ENCODE measurements at places on chromosomes 3 and 15.

DNA sequence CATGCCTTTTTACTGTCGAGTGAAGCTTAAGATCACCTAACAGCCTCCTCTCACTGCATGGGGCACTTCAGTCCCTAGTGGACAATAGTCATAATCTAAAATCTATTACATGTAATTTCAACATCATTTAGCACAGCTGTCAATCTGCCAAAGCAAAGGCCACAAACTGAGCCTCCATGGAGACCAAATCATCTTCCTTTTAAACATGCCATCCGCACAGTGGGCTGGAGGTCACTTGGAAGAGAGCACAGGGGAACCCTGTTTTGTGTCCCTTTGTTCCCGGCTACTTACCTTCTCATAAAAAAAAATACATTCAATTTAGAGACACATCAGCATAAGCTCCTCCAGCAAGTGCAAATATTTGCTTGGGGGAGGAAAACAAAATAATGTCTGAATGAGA lies 167.3 kb downstream of the SQOR start:
- no peak for DNase-seq

DNA sequence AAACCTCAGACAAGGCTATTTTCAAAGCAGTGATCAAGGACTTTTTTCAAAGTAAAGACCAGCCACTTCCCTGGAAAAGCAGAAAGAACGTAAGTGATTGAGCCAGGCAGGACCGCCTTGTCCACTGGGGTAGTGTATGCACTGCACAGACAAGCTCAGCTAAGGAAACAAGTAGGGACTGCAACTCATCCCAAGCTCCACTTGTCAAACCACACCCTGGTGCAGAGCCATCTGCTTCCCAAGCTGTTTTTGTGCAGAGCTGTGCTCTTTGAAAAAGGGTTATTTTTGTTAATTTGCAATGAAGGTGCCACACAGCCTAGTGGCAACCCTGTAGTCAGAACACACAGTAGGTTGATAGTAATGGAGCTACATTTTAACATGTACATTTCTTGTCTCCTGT lies 193.3 kb downstream of the ADAMTS9 start:
- DNase-seq = no peak

GRCh38 chr3:4950948-4951347 lies 28.3 kb upstream of the BHLHE40 start:
- DNase-seq = no peak

DNA sequence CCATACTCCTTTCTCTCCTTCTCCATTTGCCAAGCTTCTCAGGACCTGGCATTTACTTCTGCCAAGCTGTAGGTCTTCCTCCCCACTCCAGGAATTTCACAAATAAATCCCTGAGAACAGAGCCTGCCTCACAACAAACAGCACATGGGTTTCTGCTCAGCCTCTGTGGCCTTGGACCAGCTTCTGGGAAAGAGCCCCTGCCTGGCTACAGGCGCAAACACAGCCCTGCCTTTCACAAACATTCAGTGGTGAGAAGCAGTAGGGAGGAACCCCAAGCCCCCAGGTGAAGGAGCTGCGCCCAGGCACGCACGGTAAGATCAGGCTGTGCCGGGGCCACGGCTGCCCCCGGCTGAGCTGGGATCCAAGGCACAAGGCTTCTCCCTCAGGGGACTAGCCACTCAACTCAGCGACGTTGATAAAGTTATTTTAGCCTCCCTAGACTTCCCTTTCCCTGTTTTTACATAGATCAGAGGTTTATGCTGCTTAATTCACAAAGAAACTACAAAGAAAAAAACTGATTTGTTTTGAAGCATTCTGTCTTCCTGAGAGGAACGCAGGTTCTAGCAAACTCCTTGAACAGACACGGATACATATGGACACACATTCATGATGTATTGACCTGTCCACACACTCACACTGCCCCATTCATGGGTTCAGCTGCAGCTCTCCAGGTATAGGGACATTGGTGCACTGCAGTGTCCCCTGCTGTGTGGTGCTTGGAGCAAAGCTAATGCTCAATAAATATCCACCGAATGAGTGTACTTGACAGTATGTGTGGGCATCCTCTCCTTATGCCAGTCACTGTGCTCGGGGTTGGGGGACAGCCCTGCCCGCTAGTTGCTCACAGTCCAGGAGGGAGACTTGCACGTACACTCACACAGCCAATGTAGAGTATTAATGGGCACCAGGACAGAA lies 25.4 kb downstream of the HES1 start:
- DNase-seq = no peak

- DNase-seq = peak; percentile 76
Measured at GRCh38 chr15:70507772-70508371, 255.5 kb downstream of the UACA start.

DNA sequence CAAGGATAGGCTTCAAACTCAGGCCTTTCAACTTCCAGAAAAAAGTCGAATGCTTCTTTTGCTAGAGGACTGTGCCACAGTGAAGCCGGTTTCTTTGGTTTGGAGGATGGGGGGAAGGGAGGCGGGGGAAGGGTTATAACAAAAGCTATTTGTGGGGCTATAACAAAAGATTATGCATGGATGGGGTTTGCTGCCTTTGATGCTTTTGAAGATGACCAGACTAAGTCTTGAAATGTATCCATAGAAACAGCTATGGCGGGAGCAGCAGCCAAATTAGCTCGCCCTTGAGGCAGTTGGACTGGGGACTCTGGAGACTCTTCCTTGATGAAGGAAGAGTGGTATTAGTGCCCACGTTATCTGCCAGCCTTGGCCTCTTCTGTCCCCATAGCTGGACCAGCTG lies 47.5 kb downstream of the SRGAP3 start:
- no peak for DNase-seq

- no peak for DNase-seq
Measured at GRCh38 chr15:64443747-64444621, 16.4 kb upstream of the ZNF609 start.

DNA sequence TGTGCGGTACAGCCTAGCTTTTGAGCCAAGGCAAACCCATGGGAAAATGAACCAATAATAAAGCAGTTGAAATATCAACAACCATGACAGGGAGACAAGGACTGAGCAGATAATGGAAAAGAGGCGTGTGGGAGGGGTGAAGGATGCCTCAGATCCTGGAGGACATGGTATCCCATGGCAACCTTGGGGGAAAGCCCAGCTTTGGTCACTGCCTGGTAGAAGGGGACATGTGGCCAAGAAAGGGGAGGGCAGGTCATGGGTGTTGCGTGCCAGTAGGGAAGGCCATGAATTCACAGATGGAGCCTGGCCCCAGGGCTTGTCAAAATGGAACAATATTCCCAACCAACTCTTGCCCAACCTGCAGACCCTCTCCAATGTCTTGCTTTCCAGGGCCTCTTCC lies 140.5 kb upstream of the SMAD3 start:
- no peak for DNase-seq

DNA sequence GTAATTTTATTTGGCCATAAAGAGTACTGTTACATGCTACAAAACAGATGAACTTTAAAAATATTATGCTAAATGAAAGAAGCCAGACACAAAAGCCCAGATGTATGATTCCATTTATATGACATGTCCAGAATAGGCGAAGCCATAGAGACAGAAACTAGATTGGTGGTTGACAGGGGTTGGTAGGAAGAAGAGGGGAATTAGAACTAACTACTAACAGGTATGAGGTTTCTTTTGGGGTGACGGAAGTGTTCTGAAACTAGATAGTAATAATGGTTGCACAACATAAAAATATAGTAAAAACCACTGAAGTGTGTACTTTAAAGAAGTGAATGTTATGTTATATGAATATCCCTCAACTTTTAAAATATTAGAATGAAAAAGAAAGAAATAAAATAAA lies 66.1 kb downstream of the GBE1 start:
- DNase-seq = no peak

DNA sequence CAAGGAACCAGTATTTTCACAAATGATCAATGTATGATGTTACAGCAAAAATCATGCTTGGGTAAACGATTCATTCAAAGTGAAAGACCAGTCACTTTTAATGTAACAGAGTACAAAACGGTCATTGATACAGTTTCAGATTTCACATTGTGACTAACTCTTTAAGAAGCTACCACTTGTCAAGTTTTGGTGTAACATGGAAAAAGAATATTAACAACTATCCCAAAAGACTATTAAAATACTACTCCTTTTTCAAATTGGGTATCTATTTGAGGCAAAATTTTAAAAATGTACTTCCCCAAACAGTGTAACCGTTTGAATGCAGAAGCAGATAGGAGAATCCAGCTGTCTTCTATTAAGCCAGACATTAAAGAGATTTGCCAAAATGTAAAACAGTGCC lies 31.7 kb downstream of the AKAP13 start:
- DNase-seq = no peak

DNA sequence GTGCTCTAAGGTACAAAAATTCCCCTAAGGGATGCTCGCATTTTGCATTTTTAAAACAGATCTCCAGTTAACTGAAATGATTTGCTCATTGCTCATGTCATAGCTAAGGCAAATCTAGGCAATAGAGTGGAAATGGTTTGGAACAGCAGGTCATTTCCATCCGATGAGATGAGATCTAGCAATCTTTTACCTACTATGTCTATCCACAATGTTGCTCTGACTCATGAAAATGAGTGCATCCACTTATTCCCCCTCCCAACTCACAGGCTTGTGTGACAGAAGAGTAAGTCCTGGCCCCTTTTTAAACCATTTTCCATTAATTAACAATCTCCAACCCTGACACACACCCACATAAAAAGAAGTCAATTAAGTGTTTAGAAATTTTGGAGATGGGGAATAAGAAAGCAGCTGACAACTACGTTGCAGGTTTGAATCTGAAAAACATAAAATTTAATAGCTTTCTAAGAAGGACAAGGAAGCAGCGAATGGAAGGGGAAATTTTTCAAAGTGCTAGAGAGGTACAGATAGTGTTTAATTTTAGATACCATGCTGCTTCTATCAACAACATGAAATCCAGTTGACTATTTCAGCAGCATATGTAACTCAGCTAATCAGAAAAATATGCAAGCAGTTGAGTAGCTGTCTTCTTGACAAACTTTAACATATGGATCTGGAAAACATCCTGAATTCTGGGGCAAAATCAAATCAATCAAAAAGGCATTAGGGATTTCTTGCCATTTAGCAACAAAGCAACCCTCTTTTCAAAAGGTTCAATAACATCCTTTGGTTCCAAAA lies 112.0 kb downstream of the TMCO5A start:
- DNase-seq = no peak

DNA sequence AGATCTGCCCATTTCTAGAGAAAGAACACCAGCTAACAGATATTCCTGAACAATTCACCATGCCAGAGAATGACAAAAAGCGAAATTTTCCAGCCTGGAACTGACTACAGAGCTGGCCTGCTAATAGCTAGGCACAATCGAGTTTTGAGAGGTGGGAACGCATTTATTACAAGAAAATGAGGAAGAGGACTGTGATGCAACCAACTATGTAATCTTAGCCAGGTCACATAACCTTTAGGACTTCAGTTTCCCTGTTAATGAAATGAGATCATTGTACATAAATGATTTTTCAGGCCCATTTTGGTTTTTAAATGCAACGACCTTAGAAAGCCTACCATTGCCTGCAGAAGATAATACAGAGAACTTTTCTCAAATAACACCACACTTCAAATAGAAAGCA lies 72.1 kb upstream of the SETMAR start:
- no peak for DNase-seq

DNA sequence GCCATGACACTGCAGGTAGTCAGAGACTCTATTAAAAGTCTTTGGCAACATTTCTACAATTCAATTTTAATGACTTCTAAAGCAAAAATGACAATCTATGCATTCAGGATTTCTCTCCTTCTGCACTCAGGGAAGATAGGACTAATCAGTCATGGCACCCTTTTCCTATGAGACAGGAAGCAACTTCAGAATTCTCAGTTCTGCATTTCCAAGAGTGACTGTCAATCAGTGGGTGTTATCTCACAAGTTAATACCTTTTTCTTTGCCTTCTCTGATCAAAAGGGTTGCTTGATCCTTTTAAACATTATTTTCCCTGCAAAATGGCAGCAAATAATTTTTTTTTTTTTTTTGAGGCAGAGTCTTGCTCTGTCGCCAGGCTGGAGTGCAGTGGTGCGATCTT lies 7.8 kb upstream of the ICE2 start:
- no peak for DNase-seq

DNA sequence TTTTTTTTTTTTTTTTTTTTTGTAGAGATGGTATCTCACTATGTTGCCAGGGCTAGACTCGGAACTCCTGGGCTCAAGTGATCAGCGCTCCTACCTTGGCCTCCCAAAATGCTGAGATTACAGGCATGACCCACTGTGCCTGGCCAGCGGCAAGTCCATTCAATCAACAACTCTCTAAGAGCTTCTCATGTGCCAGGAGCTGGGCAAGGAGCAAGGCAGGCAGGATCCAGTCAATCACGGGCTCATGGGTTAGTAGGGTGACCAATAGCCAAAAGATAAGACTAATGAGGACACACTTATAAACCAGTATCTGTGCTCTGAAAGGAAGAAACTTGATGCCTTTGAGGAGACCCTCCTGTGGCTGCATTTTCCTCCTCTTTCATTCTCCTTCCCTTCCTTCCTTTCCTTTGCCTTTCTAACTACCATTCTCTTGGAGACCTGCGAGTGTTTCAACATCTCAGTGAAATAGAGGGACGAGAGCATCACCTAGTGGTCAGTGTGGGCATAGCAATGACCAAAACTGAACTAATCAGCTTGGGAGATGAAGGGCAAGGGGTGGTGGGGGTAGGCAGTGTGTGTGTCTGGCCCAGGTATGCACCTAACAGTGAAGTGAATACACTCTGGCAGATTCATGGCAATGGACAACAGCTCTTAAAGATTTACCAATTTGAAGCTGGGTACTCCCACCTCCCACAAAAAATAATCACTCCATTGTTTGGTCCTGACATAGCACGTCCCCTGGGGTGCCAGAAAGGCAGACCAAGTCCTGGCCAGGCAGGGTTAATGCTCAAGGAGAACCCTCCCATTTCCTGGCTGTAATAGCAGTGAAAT lies 6.3 kb downstream of the RPP25 start:
- DNase-seq = no peak

GRCh38 chr3:72990701-72991395 lies 5.8 kb upstream of the PPP4R2 start:
- DNase-seq = no peak

GRCh38 chr3:18808429-18808828 lies 339.9 kb upstream of the KCNH8 start:
- DNase-seq = no peak

DNA sequence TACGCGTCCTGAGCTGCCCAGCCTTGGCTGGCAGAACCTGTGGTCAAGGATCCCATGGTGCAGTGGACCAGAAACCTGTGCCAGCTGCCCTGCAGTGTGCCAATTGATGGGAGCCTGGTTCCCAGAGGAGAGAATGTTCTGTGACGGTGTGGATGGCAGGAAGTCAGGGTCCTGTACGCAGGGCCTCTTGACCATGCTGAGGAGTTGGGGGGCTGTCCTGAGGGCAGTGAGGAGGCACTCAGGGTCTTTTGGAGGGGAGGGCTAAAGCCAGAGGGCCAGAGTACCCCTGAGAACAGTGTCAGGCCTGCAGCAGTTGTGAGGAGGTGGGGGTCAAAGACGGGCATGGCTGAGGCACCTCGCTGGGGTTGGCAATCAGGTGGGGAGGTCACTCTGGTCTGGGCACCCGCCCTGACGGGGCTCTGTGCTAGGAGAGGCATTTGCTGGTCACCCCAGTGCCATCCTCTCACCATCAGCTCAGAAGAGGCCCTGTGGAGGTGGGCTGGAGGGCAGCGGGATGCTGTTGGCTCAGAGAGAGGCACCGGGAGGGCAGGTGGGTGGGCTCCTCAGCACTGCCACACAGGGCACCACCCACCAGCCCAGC lies 61.0 kb downstream of the SCN5A start:
- no peak for DNase-seq

Data from left lung (tissue), 14 donors.